ENCODE measurements at places on chromosomes 1 and 21. TPM values are rescaled to one million over a fixed set of nuclear protein-coding genes. Genes with fewer than 3 reads are reported as not detected.
A peak's percentile ranks its signal among the peaks of the same experiment; 100 is the strongest.

Gene RASSF5
- 185 TPM for total RNA-seq

GRCh38 chr1:214658785-214659184 lies 55.8 kb downstream of the CENPF start:
- no peaks in the 10 kb centered on the region for H3K27me3 ChIP-seq
- no peak overlapping the region for H3K4me3 ChIP-seq
- no peaks in the 10 kb centered on the region for H3K4me1 ChIP-seq

Gene CSMD2
- not detected for total RNA-seq

DNA sequence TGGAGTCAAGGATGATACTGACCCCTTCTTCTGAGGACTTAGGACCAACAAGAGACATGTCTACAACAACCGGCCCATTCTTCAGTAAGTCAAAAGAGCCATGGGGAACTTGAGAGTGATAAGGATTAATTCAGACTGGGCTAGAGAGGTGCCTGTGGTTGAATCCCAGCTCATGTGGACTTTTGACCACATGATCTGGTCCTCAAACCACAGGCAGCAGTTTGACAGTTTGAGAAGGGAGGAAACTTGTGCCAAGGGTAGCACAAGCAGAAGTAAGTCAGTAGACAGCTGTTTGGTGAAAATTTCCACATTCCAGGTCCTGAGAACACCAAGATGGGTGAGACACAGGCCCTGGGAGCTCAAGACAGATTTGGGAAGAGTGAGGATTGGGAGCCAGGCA lies 19.8 kb downstream of the SH3BP5L start:
- H3K4me1 ChIP-seq = peaks cover 8% of the 10 kb centered on the region
- no peak for DNase-seq
- H3K27ac ChIP-seq = no peak overlapping the region
- no peaks in the 10 kb centered on the region for H3K36me3 ChIP-seq

GRCh38 chr21:35236090-35236489 lies 187.0 kb upstream of the RUNX1 start:
- peaks cover 19% of the 10 kb centered on the region for H3K36me3 ChIP-seq
- peaks cover 4% of the 10 kb centered on the region for H3K27me3 ChIP-seq
- peaks cover 42% of the 10 kb centered on the region for H3K4me1 ChIP-seq
- no peak for DNase-seq
- no peak overlapping the region for H3K27ac ChIP-seq
- H3K4me3 ChIP-seq = no peak overlapping the region

DNA sequence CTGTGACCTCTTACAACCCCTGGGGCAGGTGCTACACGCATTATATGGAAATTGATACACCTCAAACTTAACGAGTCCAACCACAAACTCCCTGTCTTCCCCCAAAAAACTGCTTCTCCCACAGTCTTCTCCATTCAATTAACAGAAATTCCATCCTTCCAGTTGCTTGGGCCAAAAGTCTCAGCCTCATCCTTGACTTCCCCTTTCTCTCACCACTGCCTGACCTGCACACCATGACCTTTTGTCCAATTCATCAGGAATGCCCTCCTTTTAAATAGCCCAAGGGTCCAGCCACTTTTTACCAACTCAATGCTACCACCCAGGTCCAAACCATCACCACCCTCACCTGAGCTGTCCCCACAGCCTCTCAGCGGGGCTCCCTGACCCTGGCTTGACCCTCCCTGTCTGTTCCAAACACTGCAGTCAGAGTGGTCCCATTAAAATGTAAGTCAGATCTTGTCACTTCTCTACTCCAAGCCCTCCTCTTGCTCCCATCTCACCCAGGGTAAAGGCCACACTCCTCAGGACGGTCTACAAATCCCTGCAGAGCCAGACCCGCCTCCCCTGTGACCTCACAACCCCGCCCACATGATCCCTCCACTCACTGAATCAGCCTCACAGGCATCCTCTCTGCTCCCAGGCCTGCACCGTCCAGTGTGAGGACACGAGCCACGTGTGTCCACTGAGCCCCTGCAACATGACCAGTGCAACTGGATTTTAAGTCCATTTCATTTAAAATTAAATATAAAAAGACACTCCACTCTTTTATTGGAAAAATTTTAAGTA lies 18.5 kb downstream of the KCNN3 start:
- H3K27me3 ChIP-seq = no peaks in the 10 kb centered on the region
- DNase-seq = no peak
- H3K4me3 ChIP-seq = no peak overlapping the region
- H3K27ac ChIP-seq = peak overlapping the region; percentile 11
- no peaks in the 10 kb centered on the region for H3K36me3 ChIP-seq
